PC-9 (cell line): ENCODE measurements at places on chromosomes 7 and 10. TPM values are rescaled to one million over a fixed set of nuclear protein-coding genes. Genes with fewer than 3 reads are reported as not detected.

- no peak for DNase-seq
- no peaks in the 10 kb centered on the region for H3K36me3 ChIP-seq
- no peaks in the 10 kb centered on the region for H3K27me3 ChIP-seq
- H3K4me3 ChIP-seq: no peak overlapping the region
- no peaks in the 10 kb centered on the region for H3K4me1 ChIP-seq
- H3K27ac ChIP-seq: no peak overlapping the region
These were observed 1139.9 kb upstream of the LRRN3 start for GRCh38 chr7:109950821-109951564.

DNA sequence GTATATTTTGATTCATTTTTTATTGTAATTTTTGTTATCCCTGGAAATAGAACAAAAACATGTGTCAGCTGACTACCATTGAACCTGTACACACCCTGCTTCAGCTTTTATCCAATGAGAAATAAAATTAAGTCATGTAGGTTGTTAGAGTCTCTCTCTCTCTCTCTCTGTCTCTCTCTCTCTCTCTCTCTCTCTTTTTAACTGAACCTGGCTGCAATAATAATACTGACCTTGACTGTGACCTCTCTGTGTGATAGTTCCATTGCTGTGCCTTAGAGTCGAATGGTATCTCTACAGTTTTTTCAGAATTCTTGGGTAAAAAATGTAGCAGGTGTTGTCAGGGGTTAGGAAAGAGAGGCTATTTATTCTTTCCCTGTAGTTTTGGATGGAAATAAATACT, 637.8 kb downstream of the CNTNAP2 start:
- no peaks in the 10 kb centered on the region for H3K4me1 ChIP-seq
- H3K27me3 ChIP-seq: no peaks in the 10 kb centered on the region
- no peak overlapping the region for H3K27ac ChIP-seq
- no peak overlapping the region for H3K4me3 ChIP-seq
- no peaks in the 10 kb centered on the region for H3K36me3 ChIP-seq

DNA sequence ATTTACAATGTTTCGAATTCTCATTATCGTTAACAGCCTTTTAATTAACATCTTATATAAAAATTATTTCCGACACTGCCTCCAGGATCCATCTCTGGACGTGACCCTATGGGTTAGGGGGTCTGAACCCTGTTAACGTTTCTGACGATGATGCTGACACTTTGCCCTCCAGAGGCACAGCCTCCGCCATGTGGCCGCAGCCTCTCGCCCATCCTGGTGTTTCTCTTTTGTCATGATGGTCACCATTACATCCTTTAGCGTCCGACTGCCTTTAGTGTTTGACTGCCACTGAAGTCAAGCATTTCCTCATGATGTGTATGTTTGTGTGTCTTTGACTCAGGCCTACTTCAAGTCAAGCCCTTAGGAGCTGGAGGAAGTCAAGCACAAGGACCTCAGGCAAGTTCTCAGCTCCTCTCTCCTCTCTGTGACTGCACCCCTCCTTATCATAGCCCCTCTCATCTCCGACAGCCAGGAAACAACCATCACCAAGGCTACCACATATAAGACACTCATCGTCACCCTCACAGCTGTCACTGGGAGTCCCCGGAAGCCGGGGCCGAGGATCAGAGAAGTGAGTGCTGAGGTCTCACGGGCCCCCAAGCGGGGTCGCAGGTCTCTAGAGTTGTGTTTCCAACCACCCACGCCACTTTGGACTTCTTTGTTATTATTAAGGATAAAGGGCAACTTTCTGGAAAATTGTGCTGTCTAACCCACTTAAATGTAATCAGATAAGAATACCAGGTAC, 96.1 kb upstream of the PPP2R2D start:
- H3K4me3 ChIP-seq: no peak overlapping the region
- no peak overlapping the region for H3K27ac ChIP-seq
- no peak for DNase-seq
- peaks cover 86% of the 10 kb centered on the region for H3K27me3 ChIP-seq

GRCh38 chr7:108875139-108875538, 305.5 kb downstream of the DNAJB9 start:
- no peak overlapping the region for H3K27ac ChIP-seq
- H3K27me3 ChIP-seq: no peaks in the 10 kb centered on the region
- H3K4me1 ChIP-seq: no peaks in the 10 kb centered on the region
- no peaks in the 10 kb centered on the region for H3K36me3 ChIP-seq

VENTX gene
- not detected in 2 replicates for total RNA-seq

DNA sequence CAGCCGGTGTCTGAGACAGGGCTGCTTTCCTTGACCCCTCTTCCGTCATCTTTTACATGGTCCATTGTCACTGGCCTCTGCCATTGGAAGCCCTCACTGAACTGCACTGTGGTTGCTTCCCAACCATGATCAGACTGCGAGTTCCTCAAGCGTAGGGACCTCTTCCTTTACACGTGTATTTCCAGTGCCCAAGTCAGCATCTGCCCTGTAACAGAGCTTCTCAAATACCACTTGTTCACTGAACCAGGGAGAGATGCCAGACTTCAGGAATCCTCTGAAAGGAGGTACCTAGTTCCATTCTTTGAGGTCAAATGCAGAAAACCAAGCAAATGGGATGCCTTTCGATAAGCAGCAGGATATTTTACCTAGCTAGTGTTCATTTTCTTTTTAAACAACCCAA, 145.1 kb downstream of the NRP1 start:
- no peak overlapping the region for H3K4me3 ChIP-seq
- no peaks in the 10 kb centered on the region for H3K27me3 ChIP-seq
- peaks cover 16% of the 10 kb centered on the region; the same call in 1 of the 2 replicates for H3K36me3 ChIP-seq
- DNase-seq: no peak

- no peak overlapping the region for H3K4me3 ChIP-seq
- peaks cover 87% of the 10 kb centered on the region for H3K27me3 ChIP-seq
- H3K27ac ChIP-seq: no peak overlapping the region
These were observed 41.8 kb downstream of the INSIG1 start for GRCh38 chr7:155339474-155339873.

ELAPOR2 gene
- 10.1 and 11.0 TPM in 2 replicates for total RNA-seq

DNA sequence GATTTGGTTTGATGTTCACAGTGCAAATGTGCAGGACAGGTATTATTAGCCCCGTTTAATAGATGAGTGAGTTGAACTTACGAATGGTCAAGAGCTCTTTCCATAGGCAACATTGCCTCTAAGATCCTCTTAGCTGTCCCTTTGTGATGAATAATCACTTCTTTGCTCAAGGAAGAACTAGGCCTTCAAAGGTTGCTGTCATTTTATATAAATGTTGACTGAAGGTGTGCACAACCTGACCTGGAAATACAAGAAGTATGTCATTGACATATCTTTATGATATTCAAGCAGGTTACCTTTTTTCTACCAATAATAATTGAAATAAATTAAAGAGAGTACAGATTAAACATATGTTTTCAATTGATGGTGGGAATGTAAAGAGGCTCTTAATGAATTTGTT, 48.5 kb upstream of the GLCCI1 start:
- no peaks in the 10 kb centered on the region for H3K36me3 ChIP-seq
- no peak for DNase-seq
- no peak overlapping the region for H3K27ac ChIP-seq
- H3K4me1 ChIP-seq: no peaks in the 10 kb centered on the region
- H3K27me3 ChIP-seq: no peaks in the 10 kb centered on the region

GRCh38 chr10:119644205-119644814, 6.9 kb upstream of the BAG3 start:
- H3K4me1 ChIP-seq: no peaks in the 10 kb centered on the region

- no peak overlapping the region for H3K4me3 ChIP-seq
- no peaks in the 10 kb centered on the region for H3K27me3 ChIP-seq
- no peaks in the 10 kb centered on the region for H3K36me3 ChIP-seq
- DNase-seq: no peak
These were observed 8.0 kb upstream of the PWWP2B start for GRCh38 chr10:132388891-132389432.

GRCh38 chr10:89685936-89686335, 15.5 kb upstream of the KIF20B start:
- no peak overlapping the region for H3K27ac ChIP-seq
- no peaks in the 10 kb centered on the region for H3K36me3 ChIP-seq
- H3K4me1 ChIP-seq: no peaks in the 10 kb centered on the region

KLF14 gene
- total RNA-seq: not detected in 2 replicates

SPDYE11 gene
- not detected in 2 replicates for total RNA-seq

DNA sequence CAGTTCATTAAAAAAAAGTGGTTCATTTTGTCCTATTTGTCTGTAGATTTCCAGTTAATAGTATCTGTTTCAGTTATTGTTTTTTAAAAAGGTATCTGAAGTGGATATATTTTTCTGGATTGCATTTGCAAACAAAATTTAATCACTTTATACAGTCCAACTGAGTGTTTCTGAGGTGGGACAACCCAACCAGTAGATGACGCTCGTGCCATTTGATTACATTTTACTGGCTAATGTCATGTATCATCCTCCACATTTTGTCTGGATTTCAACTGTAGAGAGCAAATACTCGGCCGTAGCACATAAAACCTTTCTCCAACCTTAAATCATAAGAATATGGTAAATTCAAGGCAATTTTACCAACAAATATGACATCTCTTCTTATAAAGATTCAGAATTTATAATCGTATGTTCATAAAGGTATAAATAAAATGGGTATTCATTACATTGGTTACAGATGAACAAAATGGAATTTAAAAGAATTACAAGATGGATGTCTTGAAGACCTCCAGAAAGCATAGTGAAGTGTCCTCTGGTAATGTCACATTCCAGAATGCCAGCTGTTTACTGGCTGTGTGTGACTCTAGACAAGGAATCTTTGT, 789.0 kb downstream of the PHTF2 start:
- DNase-seq: no peak
- H3K36me3 ChIP-seq: no peaks in the 10 kb centered on the region
- H3K27ac ChIP-seq: no peak overlapping the region
- H3K4me1 ChIP-seq: no peaks in the 10 kb centered on the region
- no peak overlapping the region for H3K4me3 ChIP-seq

DNA sequence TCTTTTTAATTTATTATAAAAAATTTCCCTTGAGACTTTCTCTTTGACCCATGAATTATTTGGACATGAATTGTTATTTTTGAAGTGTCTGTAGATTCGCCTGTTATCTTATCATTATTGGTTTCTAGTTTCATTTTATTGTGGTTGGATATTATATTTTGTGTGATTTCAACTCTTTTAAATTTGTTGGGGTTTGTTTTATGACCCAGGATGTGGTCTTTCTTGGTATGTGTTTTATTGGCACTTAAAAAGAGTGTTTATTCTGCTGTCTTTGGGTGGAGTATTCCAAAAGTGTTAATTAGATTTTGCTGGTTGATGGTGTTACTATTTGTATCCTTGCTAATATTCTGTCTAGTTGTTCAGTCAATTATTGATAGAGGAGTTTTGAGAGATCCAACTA, 50.5 kb upstream of the GPR141 start:
- no peaks in the 10 kb centered on the region for H3K27me3 ChIP-seq
- no peak for DNase-seq
- H3K36me3 ChIP-seq: no peaks in the 10 kb centered on the region
- no peak overlapping the region for H3K4me3 ChIP-seq

DNA sequence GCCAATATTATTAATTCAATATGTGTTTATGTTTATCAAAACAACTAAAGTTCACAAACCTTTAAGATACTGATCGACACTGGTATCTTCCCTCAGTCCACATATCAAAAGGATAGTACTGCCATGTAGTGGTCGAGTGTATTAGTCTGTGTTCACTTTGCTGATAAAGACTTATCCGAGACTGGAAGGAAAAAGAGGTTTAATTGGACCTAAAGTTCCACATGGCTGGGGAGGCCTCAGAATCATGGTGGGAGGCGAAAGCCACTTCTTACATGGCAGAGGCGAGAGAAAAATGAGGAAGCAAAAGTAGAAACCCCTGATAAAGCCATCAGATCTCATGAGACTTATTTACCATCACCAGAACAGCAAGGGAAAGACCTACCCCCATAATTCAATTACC, 325.4 kb upstream of the PHF14 start:
- no peak for DNase-seq
- H3K36me3 ChIP-seq: no peaks in the 10 kb centered on the region
- H3K4me3 ChIP-seq: no peak overlapping the region

GRCh38 chr7:141442781-141443180, 108.4 kb upstream of the AGK start:
- H3K27me3 ChIP-seq: peaks cover 82% of the 10 kb centered on the region
- H3K27ac ChIP-seq: no peak overlapping the region
- H3K4me3 ChIP-seq: no peak overlapping the region
- no peaks in the 10 kb centered on the region for H3K4me1 ChIP-seq
- no peaks in the 10 kb centered on the region for H3K36me3 ChIP-seq

TLX1 gene
- total RNA-seq: not detected in 2 replicates

TYW1B gene
- total RNA-seq: 2.2 and 3.0 TPM in 2 replicates

DNA sequence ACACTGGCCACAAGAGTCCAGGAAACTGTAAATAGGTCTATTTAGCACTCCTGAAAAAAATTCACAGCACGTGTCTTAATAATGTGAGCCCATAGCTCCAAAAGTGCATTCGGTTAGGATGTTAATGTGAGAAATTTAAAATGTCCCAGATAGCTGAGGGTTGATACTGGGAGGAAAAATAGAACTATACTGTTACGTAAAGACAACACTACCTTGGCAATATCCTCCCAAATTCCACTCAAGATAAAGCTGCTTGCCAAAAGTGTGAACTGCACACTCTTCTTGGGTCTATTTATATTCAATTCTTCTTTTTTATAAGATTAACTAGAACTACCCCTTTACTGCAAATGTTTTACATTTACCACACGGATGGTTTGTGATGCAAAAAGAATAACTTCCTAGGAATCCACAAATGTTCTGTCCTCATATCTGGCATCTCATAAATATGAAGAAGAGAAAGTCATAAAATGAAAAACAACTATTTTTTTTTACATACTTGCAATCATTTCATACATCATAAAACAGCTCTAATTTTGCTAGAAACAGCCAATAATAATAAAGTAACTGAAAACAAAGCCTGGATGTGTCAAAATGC, 10.4 kb downstream of the RAB11FIP2 start:
- H3K27me3 ChIP-seq: no peaks in the 10 kb centered on the region
- no peaks in the 10 kb centered on the region for H3K36me3 ChIP-seq
- no peak for DNase-seq
- no peak overlapping the region for H3K27ac ChIP-seq

- DNase-seq: peak; percentile 98
- H3K27ac ChIP-seq: peak within 1 kb of the TSS; percentile 78
- peak within 1 kb of the TSS; percentile 73 for H3K4me3 ChIP-seq
- peaks cover 24% of the 10 kb centered on the region for H3K4me1 ChIP-seq
- peaks cover 5% of the 10 kb centered on the region; the same call in 1 of the 2 replicates for H3K36me3 ChIP-seq
- no peaks in the 10 kb centered on the region for H3K27me3 ChIP-seq
These were observed at the start of gene PDIA4 for GRCh38 chr7:149028346-149029109. Gene PDIA4, minus strand, starts transcription at chr7:149028505. Its CDS starts 97 bp downstream, at chr7:149028408.

PLCE1 gene
- total RNA-seq: 14.8 and 15.2 TPM in 2 replicates

AOAH gene
- total RNA-seq: not detected in 2 replicates

TSPAN12 gene
- 5.8 and 6.1 TPM in 2 replicates for total RNA-seq
